Right atrium auricular region (tissue), 2 donors: ENCODE measurements at places on chromosomes 2 and 18. TPM values are rescaled to one million over a fixed set of nuclear protein-coding genes. Genes with fewer than 3 reads are reported as not detected.

- no peaks in the 10 kb centered on the region for H3K27me3 ChIP-seq
- no peak overlapping the region for H3K4me3 ChIP-seq
- H3K27ac ChIP-seq = no peak overlapping the region
- peaks cover 14% of the 10 kb centered on the region for H3K4me1 ChIP-seq
Observed at GRCh38 chr2:11867926-11868325, 121.5 kb downstream of the LPIN1 start.

GRCh38 chr2:74763962-74764428 lies 69.9 kb upstream of the HK2 start:
- no peak for DNase-seq
- no peak overlapping the region for H3K27ac ChIP-seq
- H3K4me3 ChIP-seq = no peak overlapping the region
- H3K36me3 ChIP-seq = no peaks in the 10 kb centered on the region
- H3K27me3 ChIP-seq = no peaks in the 10 kb centered on the region

- DNase-seq = no peak
- H3K27ac ChIP-seq = no peak overlapping the region
- no peak overlapping the region for H3K4me3 ChIP-seq
- H3K4me1 ChIP-seq = no peaks in the 10 kb centered on the region
- H3K36me3 ChIP-seq = no peaks in the 10 kb centered on the region
Observed at GRCh38 chr2:114699423-114699944, 257.0 kb downstream of the DPP10 start.

GRCh38 chr2:63721082-63721424 lies 120.6 kb upstream of the UGP2 start:
- no peak for DNase-seq
- no peaks in the 10 kb centered on the region for H3K4me1 ChIP-seq
- no peak overlapping the region for H3K27ac ChIP-seq
- no peaks in the 10 kb centered on the region for H3K36me3 ChIP-seq
- H3K4me3 ChIP-seq = no peak overlapping the region

DNA sequence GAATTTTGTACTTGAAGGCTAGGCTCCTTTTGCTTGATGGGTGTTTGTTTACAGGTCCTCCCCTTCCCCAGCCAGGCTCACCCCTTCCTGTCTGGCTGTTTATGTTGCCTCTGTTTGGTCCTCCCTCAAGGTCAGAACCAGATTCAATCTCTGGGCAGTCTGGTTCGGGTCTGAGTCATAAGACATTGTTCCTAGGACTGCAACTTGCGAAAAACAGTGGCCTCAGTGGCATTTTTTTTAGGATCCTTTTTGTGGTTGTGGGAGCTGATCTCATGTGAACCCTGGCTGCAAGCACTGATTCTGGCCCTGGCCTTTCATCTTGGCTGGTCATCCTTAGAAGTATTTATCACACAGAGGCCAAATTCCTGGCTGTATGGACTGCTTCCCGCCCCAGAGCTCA lies 370.4 kb downstream of the CLIP4 start:
- DNase-seq = no peak
- no peaks in the 10 kb centered on the region for H3K36me3 ChIP-seq
- H3K27me3 ChIP-seq = no peaks in the 10 kb centered on the region

- H3K27me3 ChIP-seq = no peaks in the 10 kb centered on the region
- H3K27ac ChIP-seq = no peak overlapping the region
- no peaks in the 10 kb centered on the region for H3K36me3 ChIP-seq
- no peak for DNase-seq
Observed at GRCh38 chr2:136384531-136385303, 266.8 kb upstream of the CXCR4 start.

GRCh38 chr2:29844713-29845326 lies 76.6 kb downstream of the ALK start:
- H3K27ac ChIP-seq = no peak overlapping the region
- no peaks in the 10 kb centered on the region for H3K4me1 ChIP-seq
- H3K4me3 ChIP-seq = no peak overlapping the region
- no peak for DNase-seq

- H3K36me3 ChIP-seq = no peaks in the 10 kb centered on the region
- no peaks in the 10 kb centered on the region for H3K4me1 ChIP-seq
- H3K4me3 ChIP-seq = no peak overlapping the region
- DNase-seq = no peak
- no peaks in the 10 kb centered on the region for H3K27me3 ChIP-seq
Observed at GRCh38 chr2:214519258-214519818, 108.5 kb downstream of the VWC2L start.

- H3K4me1 ChIP-seq = no peaks in the 10 kb centered on the region
- DNase-seq = no peak
- no peaks in the 10 kb centered on the region for H3K36me3 ChIP-seq
- H3K4me3 ChIP-seq = no peak overlapping the region
- H3K27me3 ChIP-seq = no peaks in the 10 kb centered on the region
- no peak overlapping the region for H3K27ac ChIP-seq
Observed at GRCh38 chr2:85171916-85172315, 38.7 kb downstream of the TCF7L1 start.

DNA sequence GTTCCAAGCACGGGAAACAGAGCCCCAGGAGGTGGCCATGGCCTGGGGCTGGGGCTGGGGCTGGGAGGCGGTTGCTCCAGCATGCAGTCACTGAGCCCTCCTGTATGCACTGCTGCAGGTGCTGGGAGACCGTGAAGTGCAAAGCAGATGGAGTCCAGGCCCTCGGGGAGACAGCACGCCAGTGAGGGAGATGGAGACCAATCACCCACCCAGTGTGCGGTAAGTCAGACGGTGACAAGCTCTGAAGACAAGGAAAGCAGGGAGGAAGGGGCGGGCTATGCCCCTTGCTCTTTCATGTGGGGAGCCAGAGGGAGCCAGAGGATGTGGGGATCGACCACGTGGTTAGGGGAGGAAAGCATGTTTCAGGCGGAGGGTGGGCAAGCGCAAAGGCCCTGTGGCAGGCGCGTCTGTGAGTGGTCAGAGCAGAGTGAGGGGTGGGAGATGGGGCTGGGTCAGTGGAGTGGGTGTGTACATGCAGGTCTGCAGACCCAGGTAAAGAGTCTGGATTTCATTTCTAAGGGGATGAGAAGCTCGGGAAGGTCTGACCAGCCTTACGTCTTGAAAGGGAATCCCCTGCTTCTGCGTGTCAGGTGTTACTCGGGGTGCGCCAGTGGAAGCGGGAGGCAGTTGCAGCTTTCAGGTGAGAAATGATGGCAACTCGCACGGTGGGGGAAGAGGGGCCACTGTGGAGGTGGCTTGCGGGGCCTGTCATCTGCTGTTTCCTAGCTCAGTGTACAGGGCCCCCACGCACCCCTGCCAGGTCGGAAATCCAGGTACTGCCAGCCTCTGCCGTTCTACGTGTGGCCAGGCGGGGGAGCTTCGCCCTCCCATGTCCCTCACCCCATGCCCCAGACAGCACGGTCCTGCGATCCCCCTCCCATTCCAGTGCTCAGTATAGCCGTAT lies 19.4 kb downstream of the RRM2 start:
- no peaks in the 10 kb centered on the region for H3K27me3 ChIP-seq
- no peaks in the 10 kb centered on the region for H3K4me1 ChIP-seq
- H3K36me3 ChIP-seq = no peaks in the 10 kb centered on the region
- no peak overlapping the region for H3K4me3 ChIP-seq

DNA sequence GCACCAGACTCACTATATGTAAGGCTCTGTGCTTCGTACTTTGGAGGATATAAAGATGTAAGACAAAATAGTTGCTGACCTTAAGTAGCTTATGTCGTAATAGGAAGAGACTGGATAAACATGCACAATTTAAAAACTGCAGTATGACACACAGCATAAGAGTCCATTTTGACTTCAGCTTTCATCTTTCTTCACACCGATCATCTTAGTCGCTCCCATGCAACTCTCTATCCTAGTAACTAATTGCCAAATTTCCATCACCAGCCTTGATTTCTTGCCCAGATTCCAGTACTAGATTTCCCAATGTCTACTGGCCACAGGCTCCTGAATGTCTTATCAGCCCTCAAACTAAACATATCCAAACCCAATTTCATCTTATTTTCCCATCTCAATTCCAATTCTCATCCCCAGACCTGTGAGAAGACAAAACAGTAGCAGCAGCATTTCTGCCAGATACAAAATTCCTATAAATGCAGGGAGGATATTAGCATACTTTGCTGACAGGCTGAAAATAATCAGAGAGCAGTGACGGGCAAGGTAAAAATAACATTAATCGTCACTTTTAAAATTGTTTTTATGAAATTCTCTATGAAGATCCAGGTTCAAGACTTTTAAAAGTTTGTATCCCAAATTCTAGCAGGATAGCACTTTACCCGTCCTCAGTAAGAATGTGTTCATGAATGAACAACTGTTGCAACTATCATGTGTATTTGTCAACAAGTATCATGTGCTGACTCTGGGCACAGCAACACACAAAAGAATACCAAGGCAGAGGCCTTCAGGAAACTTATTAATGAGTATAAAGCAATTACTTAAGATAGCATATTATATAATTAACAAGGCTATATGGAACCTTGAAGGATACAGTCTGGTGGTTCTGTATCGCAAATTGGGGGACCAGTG lies 42.2 kb downstream of the KIDINS220 start:
- no peak overlapping the region for H3K27ac ChIP-seq
- peaks cover 44% of the 10 kb centered on the region for H3K36me3 ChIP-seq
- DNase-seq = no peak
- H3K4me1 ChIP-seq = no peaks in the 10 kb centered on the region
- no peaks in the 10 kb centered on the region for H3K27me3 ChIP-seq

GRCh38 chr2:85945586-85945985 lies 56.8 kb upstream of the ST3GAL5 start:
- H3K27ac ChIP-seq = no peak overlapping the region
- H3K4me3 ChIP-seq = no peak overlapping the region
- no peaks in the 10 kb centered on the region for H3K4me1 ChIP-seq
- H3K36me3 ChIP-seq = no peaks in the 10 kb centered on the region

DNA sequence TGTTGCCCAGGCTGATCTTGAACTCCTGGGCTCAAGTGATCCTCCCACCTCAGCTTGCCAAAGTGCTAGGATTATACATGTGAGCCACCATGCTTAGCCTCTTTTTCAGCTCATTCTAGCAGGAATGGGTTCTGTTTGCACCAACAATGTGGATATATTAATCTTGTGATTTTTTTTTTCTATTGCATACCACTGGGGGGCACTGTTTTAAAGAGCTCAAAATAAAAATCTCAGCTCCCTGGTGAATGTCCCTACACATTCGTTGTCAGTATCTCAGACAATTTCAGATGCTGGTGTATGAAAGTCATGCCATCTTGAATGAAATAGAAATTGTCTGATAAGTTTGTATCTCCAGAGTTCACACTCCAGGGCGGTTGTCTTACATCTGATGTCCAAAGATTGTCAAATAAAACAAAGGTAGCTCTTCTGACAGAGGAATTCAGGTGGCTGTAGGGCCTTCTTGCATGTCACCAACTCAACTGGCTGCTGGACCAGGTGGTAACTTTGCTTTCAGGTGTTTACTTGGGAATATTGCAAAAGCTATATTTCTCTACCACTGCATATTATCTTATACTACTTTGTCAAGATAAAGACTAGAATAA lies 3.1 kb upstream of the MATN3 start:
- H3K27me3 ChIP-seq = no peaks in the 10 kb centered on the region
- H3K4me1 ChIP-seq = no peaks in the 10 kb centered on the region
- H3K27ac ChIP-seq = no peak overlapping the region
- DNase-seq = no peak
- no peaks in the 10 kb centered on the region for H3K36me3 ChIP-seq

DNA sequence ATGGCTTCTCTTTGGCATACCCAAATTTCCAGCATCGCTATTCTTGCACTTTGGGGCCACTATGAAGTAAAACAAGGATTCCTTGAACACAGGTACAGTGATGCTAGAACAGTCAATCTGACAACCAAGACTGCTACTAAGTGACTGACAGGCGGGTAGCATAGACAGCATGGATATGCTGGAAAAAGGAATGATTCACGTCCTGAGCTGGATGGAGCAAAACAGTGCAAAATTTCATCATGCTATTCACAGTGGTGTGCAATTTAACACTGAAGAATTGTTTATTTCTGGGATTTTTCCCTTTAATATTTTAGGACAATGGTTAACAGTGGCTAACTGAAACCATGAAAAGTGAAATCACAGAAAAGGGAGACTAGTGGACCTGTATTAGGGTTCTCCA lies 1511.2 kb upstream of the ZEB2 start:
- no peak overlapping the region for H3K4me3 ChIP-seq
- no peaks in the 10 kb centered on the region for H3K36me3 ChIP-seq
- H3K4me1 ChIP-seq = no peaks in the 10 kb centered on the region
- no peak overlapping the region for H3K27ac ChIP-seq
- DNase-seq = no peak

DNA sequence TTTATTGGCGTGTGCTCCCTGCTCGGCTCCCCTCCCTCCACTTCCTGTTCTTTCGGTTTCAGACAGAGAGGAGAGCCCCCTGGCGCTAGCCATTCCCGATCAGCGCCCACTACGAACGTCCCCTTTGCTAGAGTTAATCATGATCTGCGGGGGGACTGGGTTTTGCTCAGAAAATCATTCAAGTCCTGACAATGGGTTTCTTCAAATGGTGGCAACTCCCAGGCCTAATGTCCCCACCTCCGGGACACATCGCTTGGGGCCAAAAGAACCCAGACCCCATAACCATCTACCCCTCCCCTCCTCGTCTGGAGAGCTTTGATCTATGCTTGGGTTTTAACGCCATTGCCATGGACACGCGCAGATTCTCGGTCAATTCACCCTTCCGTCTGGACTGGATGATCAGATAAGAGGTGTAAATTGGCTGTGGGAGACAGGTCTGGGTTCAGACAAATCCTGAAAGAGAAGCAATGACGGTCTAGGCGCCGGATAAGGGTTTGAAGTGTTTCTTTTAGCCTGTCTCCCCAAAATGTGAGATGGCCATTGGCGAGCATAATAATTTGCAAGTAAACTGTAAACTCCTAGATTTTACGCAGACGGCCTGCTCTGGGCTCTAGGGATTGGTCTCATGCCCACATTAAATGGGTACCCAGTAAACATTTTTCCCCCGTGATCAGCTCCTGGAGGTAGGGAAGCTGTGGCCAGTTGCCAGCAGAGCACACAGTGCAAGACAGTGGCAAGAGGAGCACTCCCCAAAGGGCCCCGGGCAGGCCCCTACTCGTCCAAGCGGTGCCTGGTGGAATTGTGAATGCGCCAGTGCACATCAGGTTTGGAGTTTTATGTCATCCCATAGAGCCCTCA lies 4.7 kb downstream of the NRP2 start:
- no peaks in the 10 kb centered on the region for H3K36me3 ChIP-seq
- H3K4me3 ChIP-seq = peak overlapping the region; percentile 73
- no peaks in the 10 kb centered on the region for H3K27me3 ChIP-seq
- no peak for DNase-seq
- peaks cover 43% of the 10 kb centered on the region for H3K4me1 ChIP-seq

Gene ALLC
- not detected for total RNA-seq

Gene KCNG2
- total RNA-seq = not detected

Gene LMAN1
- total RNA-seq = 69.0 TPM

Gene LHCGR
- total RNA-seq = not detected

Gene CD207
- not detected for total RNA-seq

Gene GALNT3
- total RNA-seq = 0.47 TPM

Gene SOCS6
- 18.7 TPM for total RNA-seq

Gene SNORC
- total RNA-seq = 0.30 TPM

Gene ZC3H6
- total RNA-seq = 12.7 TPM
